MG63 (cell line): ENCODE measurements at places on chromosomes 5 and 9. TPM values are rescaled to one million over a fixed set of nuclear protein-coding genes. Genes with fewer than 3 reads are reported as not detected.

The SLC45A2 gene
- total RNA-seq: not detected in 2 replicates

The LCN10 gene
- not detected in 2 replicates for total RNA-seq

The SLC6A19 gene
- total RNA-seq: not detected in 2 replicates

The ORM2 gene
- not detected in 2 replicates for total RNA-seq

The TLE1 gene
- 4.3 and 6.1 TPM in 2 replicates for total RNA-seq

The PCDHA3 gene
- not detected in 2 replicates for total RNA-seq

The CNTFR gene
- not detected in 2 replicates for total RNA-seq

The FAM151B gene
- 2.6 and 15.3 TPM in 2 replicates for total RNA-seq

The LRRC19 gene
- total RNA-seq: not detected in 2 replicates

The PSIP1 gene
- 347 and 505 TPM in 2 replicates for total RNA-seq

The CATSPER3 gene
- total RNA-seq: 0.59 and 1.5 TPM in 2 replicates

The CDX1 gene
- 0.07 TPM in 1 of 2 replicates, not detected in the other for total RNA-seq

DNA sequence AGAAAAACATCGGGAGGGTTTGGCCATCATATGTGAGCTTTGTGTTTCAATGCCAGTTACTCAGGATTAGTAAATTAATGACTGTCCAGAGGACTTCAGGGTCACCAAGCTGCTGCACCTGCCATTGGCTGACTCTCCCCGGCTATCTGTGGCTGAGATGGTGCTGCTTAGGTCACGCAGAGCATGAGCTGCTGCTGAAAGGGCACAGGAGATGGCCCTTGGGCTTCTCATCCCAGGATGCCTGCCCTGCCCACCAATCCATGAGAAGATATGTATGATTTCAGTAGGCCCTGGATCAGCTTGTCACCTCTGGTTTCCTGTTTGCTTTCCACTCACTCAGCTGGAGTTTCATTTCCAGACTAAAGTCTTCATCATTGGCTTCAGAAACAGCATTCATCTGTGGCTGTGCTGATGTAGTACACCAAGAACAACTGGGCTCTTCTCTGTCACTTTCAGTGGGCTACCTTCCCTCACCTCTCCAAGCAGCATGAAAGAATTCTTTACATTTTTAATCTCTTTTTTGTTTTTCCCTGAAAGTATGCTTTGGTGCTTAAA, 2.4 kb upstream of the CATSPER3 start:
- no peak for DNase-seq

DNA sequence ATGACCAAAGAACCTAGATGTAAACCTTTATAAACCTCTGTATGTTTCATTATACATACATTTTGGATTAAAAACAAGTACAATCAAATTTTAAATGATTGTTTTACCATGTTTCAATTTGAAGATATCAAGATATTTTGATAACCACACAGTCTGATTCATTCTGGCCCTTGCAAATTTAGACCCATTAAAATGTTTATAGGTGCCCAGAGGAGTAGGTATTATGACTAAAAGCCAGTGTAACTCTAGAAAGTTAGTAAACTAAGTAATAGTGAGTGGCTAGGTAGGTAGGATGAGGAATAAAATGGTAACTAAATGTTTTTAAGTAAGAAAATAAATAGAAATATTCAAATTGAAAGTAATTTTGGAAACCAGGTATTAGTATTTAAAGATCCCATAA, 165.5 kb downstream of the PBX3 start:
- DNase-seq: no peak

- DNase-seq: peak; percentile 49
These were observed 308.0 kb downstream of the DOCK8 start for GRCh38 chr9:522658-523057.

DNA sequence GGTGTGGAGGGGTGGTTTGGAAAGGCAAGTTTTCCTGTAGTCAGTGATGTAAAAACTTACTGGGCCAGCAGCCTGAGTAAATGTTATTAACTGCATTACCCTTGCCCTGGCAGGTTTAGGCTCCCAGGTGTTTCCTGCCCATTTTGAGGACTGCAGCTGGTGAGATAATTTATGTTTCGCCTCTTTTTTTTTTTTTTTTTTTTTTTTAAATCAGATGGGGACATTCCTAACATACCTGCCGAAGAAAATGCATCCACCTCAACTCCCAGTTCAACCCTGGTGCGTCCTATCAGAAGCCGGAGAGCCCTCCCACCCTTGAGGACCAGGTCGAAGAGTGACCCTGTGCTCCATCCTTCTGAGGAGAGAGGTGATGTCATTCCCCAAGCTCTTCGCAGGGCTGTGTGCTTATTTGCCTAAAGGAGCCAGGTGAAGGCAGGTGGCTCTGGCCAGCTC, 60.6 kb downstream of the ENTREP1 start:
- DNase-seq: no peak

- peak; percentile 28 for DNase-seq
These were observed 178.8 kb downstream of the SPOCK1 start for GRCh38 chr5:137320056-137321045.

DNA sequence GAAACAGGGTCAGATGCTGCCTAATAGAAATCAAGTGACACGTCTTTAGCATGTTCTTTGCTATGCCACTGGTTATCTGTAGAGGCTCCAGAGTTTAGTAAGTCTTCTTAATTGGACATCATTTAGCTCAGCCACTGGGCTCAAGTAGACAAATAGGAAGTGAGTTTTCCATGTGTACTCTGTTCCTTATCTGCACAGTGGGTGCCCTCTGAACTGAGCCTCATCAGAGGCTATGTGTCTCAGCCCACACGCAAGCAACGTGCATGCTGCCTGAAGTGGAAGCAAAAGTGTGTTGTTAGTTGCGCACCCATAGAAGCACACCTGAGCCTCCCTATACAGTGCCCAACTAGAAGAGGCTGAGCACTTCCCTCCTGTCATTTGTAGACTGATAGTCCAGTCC, 134.7 kb downstream of the SEMA5A start:
- no peak for DNase-seq

DNA sequence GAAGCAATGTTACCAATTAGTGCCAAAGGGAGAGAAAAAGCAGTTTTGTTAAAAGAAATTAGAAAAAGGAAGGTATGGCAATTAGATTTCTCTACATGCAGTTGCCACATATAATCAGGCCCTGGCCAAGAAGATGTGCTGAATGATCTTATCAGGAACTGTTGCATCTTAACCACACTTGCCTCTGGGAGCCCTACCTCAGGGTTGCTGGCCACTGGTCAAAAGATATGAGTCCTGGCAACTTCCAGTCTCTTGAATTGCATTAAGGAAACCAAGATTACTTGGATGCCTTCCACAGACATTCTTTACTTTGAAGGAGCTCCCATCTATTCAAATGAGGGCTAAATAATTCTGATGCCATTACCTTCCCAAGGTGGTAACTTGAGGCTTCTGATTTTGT, 60.4 kb downstream of the TNC start:
- no peak for DNase-seq

DNA sequence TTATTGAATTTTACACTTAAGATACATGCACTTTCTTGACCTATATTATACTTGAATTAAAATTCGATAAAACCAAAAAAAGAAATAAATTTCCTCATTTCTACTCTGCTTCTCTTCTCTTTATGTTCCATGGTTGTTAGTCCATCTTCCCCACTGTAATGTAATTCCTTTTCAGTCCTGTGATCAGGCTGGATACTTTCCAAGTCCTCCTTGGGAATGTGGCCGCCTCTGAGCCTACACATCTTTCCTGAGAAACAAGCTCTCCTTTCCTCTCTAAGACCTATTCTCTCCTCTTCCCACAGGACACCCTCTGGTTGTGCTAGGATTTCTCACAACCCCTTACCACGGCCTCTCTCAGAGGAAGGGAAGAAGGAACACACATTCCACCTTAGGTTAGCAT, 285.1 kb downstream of the DNAH5 start:
- no peak for DNase-seq

- DNase-seq: no peak
These were observed 131.7 kb downstream of the ADAMTS16 start for GRCh38 chr5:5271786-5272321.

GRCh38 chr5:102863058-102863457, 108.0 kb downstream of the PAM start:
- no peak for DNase-seq

GRCh38 chr5:167361795-167362194, 929.6 kb upstream of the WWC1 start:
- no peak for DNase-seq

DNA sequence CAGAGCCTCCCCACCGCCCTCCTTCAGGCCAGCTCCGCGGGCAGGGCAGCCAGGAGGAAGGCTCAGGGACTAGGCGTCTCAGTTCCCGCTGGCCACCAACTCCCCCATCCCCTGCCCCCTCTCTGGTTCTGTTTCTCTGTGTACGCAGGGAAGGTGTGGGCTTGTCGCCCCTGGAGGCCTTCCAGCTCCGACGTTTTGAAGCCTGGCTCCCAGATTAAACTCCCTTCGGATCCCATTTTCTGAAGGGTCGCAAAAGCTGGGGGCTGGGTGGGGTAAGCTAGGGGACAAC, 346 bp downstream of the ATOX1 start:
- DNase-seq: no peak

GRCh38 chr9:14992516-14992915, 82.3 kb upstream of the FREM1 start:
- DNase-seq: peak; percentile 44

DNA sequence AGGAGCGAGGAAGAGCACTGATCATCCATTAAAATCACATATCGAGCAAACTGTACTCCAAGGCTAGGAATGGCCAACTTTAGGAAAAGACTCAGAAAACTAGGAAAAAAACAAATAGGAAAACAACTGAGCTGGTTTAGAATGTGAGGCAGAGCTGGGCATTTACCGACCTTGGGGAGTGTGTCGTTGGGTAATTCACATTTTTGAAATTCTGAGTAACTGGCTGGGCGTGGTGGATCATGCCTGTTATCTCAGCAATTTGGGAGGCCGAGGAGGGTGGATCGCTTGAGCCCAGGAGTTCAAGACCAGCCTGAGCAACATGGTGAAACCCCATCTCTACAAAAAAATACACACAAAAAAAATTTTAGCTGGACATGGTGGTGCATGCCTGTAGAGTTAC, 70.1 kb downstream of the ZFAND5 start:
- no peak for DNase-seq

DNA sequence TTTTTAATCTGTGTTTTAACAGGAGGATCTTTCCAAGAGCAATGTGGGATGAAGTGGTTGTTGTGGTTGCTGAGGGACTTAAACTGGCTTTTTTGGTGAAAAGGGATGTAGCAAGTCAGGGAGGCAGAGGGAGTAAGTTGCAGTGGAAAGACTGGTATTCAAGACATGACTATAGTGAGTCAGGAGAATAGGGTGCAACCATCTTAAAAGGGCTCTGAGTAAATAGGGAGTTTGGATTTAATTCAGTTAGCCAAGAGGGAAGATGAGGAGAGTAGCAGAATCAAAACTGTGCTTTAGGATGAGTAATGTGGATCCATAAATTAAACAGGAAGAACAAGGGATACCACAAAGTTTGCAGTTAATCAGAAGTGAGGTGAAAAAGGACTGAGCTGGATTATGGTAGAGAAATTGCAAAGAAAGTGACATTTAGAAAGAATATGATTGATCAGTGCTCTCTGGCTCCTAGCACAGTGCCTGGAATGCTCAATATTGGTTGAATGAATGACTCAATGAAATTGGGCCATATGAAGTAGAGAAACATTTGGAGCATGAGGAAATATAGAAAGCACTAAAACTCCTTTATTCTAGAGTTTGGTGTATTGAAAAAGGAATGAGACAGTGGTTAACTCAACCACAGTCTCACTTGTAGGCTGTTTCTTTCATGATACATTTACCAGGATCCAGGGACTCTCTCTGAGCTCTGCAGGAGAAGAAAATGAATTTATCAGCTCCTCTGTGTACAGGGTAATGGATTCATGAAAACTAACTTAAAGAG, 5.1 kb downstream of the POLR3G start:
- DNase-seq: no peak

GRCh38 chr9:79224672-79225433, 346.9 kb upstream of the TLE4 start:
- DNase-seq: peak; percentile 31

- peak; percentile 35 for DNase-seq
These were observed 605.0 kb upstream of the CLINT1 start for GRCh38 chr5:158463938-158464337.

- DNase-seq: no peak
These were observed 55.1 kb upstream of the SLC1A1 start for GRCh38 chr9:4435197-4435596.

DNA sequence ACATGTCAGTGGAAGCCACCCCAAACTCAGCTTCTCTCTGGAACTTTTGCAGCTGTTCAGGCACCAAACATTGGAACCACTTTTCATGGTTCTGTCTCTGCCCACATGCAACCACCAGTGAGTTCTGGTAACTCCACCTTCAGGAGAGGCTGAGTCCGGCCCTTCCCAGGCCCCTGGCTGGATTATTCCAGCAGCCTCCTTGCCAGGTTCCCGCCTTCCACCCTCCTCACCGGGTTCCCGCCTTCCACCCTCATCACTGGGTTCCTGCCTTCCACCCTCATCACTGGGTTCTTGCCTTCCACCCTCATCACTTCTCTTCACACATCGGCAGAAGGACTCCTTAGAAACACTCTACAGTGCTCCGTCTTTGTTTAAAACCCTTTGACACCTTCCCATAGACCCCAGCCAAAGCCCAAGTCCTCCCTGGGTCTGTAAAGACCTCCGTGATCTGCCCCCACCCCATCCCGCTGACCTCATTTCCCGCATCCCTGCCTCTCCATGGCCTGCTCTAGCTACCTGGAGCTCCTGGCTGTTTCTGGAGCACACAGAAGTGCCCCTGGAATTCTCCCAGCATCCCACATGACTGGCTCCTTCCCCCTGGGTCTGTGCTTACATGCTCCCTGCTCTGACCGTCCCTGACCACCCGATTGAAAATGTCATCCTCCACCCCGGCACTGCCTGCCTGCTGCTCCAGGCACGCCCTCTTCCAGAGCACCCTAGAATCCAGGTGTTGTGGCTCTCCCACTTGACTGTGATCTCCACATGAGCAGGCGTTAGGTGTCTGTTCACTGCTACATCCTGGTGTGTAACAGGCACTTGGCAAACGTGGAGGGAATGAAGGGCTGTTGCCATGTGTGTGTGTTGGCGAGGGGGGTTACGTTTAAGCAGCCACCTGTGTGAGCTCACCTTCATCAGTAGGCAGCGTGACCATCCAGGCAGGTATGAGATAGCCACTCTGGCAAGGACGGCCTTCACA, 17.7 kb downstream of the ROPN1L start:
- DNase-seq: no peak

- peak; percentile 56 for DNase-seq
These were observed 34.6 kb upstream of the NEK6 start for GRCh38 chr9:124222918-124223720.

- no peak for DNase-seq
These were observed 4.5 kb downstream of the TENT4A start for GRCh38 chr5:6717687-6718086.

- no peak for DNase-seq
These were observed 82.0 kb upstream of the TRIO start for GRCh38 chr5:14061106-14061505.

DNA sequence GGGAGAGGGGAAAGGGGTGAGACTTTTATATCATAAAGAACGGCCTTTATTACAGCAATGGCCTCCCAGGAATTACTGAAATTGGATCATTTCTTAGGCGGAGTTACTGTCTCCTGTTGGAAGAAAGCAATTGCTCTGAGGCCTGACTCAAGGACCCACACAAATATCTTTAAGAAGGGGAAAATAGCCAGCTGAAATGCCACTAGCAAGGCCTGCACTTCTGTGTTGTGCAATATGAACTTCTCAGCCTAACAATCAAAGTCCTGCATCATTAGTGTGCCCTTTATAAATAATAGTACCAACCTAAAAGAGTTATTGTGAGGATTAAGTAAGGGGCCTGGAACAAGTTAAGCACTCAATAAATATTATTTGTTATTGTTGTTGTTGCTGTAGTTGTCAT, 30.1 kb upstream of the TRIM32 start:
- no peak for DNase-seq

- DNase-seq: no peak
These were observed 721.2 kb downstream of the CDH18 start for GRCh38 chr5:19266791-19267190.
